ENCODE measurements at places on chromosomes 4 and X. TPM values are rescaled to one million over a fixed set of nuclear protein-coding genes. Genes with fewer than 3 reads are reported as not detected.

DNA sequence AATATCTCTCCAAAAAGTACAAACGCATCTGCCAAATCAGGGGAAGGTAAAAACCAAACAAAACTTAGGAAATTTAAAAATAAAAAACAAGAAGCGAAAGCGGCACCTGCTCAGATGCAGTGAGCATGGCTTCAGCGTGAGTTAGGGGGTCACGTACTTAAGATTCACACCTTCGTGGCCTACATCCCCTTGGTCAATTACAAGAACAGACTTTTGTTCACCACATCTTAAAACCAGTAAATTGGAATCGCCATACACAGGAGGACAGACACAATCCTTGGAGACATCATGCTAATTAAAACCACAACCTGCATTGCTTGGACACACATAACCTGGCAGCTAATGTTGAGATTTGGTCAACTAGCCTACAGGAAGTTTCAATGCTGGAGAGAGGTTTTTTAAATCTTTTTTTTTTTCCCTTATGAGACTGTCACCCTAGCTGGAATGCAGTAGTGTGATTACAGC, 12.5 kb upstream of the SEL1L3 start:
- DNase-seq: no peak

- DNase-seq: no peak
These were observed 116.3 kb upstream of the SFRP2 start for GRCh38 chr4:153905231-153905630.

- DNase-seq: no peak
These were observed 78.0 kb downstream of the GUCY2F start for GRCh38 chrX:109403922-109404321.

The SHOX gene
- total RNA-seq: not detected

The MAOA gene
- 105 TPM for total RNA-seq

The GPRASP2 gene
- 15.3 TPM for total RNA-seq

All from left cardiac atrium (tissue), 4 donors.